Stimulated activated CD4-positive, alpha-beta T cell treated with anti-CD3 and anti-CD28 coated beads, Interleukin-1b, Interleukin-23, amount 100 ng/mL, for 4 hours (primary cell): ENCODE measurements at places on chromosomes 2 and 18.
A peak's percentile ranks its signal among the peaks of the same experiment; 100 is the strongest.

GRCh38 chr18:22169889-22170420 lies 566 bp downstream of the GATA6 start:
- DNase-seq = no peak

- no peak for DNase-seq
Observed at GRCh38 chr2:179571252-179571651, 290.2 kb downstream of the ZNF385B start.

DNA sequence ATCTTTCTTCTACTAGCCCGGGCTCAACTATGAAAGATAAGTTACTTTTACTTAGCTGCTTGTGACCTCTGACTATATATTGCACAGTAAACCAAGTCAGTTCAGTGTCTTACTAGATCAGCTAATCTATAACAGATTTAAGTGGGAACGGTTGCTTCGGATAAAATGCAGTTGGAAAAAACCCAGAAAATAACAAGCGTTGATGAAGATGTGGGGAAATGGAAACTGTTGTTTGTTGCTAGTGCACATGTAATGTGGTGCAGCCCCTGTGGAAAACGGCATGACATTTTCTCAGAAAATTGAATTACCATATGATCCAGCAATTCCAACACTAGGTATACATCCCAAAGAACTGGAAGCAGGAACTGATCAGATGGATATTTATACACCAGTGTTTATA lies 248.5 kb downstream of the PRKCE start:
- no peak for DNase-seq

DNA sequence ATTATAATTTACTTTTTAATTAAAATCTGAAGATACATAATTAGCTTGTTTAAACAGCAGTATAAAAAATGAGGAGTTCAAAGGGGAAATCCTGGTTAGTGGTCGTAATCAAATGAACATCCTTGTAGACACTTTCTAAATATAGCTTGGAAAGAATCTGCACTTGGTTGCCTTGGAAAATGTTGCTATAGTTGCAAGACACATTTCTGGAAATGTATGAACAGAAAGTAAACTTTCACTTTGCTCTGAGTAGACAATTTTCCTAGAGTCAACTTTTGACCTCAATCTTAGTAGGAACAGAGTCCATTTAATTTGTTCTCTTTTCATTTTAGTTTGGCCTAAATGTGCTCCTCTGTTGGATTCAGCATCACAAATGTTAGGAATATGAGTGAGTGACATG lies 38.3 kb downstream of the GCA start:
- no peak for DNase-seq

DNA sequence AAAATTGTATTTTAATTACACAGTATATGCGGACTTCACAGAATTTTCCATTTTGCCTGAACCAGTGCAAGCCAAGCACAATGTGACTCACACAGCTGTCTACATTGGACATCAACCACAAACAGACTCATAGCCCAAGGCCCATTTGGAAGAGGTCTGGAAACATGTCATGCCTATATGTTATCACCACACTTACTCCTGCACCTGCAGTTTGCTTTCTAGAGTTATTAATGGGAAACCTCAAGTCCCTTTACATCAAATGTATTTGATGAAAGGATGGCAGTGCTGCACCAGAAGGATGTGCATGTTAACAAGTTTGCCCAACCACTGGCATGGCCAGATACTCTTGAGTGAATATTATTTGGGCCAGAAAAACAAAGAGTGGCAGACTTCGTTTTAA lies 548.9 kb upstream of the CDH2 start:
- no peak for DNase-seq

GRCh38 chr2:29923110-29923721 lies 1.8 kb upstream of the ALK start:
- peak; percentile 18 for DNase-seq

DNA sequence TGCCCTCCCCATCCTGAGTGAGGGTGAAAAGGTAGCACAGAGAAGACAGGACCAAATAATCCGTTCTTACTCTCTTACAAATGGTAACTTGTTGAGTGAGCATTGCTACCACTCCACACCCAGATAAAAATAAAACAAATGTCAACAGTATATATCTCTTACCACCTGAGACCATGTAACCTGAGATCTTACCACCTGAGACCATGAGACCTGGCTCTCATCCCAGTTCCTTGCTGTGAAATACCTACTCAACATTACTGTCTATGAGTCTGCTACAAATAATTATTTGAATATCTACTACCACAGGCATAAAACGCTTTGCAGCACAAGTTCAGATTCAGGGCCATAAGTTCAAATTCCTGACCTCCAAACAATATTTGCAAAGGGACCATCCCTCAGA lies 234.7 kb downstream of the C1D start:
- no peak for DNase-seq

GRCh38 chr2:129864719-129865118 lies 114.7 kb upstream of the RAB6C start:
- DNase-seq = no peak
